SHP77 treated with DMSO at 0.1 percent for 48 hours (cell line): ENCODE measurements at places on chromosomes 12 and 14.

- peak; percentile 20 for DNase-seq
Measured at GRCh38 chr12:121579981-121580868, 598 bp downstream of the KDM2B start.

DNA sequence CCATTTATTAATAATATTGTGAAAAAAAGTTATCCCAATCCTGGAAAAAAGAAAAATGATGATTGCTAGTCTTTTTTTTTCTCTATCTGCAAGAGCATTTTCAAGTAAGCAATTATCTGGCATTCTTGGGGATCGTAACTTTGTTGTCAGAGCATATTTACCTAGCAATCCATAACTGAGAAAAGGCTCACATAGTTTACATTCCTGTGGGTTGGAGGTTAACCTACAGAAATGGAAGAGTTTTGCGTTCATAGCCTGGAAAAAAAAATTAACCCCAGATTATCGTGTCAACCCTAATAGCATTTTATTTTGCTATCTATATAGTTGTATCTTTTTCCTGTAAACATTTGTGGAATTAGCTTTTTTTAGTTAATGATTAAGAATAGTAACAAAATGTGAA is 292.3 kb downstream of the DAD1 start:
- no peak for DNase-seq

GRCh38 chr12:41881891-41882805 is 262.5 kb downstream of the GXYLT1 start:
- DNase-seq, result no peak

GRCh38 chr14:91971188-91971778 is 23.8 kb upstream of the FBLN5 start:
- no peak for DNase-seq

DNA sequence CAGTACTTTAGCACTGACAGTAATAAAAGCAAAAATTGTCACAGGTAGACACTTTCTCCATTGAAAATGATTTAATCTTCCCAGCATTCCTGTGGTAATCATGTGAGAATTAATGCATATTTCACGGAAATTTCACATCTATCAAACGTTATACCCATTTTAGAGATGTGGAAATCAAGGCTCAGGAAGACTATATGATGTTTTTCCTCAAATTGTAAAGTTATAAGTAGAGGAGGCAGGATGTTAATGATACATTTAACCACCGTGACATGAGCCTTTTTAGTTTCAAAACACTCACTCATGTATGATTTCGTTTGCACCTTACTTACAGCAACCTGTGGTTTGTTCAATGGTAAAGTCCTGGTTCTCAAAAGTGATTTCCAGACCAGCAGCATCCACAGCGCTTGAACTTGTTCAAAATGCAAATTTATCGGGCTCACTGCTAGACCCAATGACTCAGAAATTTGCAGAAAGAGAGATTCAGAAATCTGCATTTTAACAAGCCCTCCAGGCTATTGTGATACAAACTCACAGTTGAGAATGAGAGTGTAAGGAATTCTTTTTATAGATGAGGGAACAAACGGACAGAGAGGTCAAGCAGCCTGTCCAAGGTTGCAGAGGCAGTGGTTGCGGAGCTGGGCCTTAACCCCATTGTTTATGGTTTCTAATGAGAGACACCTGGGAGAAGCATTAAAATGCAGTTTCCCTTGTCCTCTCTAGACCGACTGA is 654.8 kb upstream of the TBX3 start:
- no peak for DNase-seq

GRCh38 chr12:69925291-69925690 is 100.3 kb downstream of the MYRFL start:
- DNase-seq, result no peak

- no peak for DNase-seq
Measured at GRCh38 chr14:82410064-82410463, 876.4 kb upstream of the SEL1L start.

GRCh38 chr14:32667791-32668190 is 270.9 kb upstream of the NPAS3 start:
- DNase-seq, result no peak

GRCh38 chr12:53208435-53208834 is 1.4 kb upstream of the ITGB7 start:
- DNase-seq, result no peak

DNA sequence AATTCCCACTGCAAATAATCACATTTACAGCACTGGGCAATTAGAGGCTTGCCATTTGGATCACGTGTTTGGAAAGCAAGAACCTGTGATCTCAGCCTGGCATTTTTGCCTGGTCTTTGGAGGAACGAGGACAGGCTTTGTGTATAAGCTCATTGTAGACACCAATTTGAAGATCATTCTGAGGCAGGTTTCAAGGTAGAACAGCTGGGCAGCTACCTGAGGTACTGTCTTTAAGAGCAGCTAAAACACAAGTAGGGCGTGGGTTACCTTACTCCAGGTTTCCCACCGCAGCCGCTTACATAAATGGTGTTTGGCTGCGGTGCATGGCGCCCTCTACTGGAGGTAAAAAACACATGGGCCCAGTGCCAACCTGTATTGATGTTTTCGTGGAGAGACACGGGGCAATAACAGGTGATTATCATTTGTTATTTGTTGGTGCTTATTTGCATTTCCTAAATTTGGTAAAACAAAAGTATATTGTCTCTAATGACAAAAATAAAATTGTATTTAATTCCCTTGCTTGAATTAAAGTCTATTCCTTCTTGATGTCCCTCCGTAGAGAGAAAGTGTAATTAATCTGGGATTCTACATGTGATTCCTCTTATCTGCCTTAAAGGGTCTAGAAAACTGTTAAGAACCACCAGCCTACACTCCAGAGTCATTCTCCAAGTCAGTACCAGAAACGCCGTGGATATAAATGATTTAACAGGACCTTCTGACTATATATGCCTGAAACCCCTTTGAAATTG is 69.7 kb downstream of the SVOP start:
- DNase-seq, result peak; percentile 39
